ENCODE measurements at places on chromosomes 16 and 17.

- DNase-seq = no peak
Observed at GRCh38 chr17:9451934-9452333, 123.7 kb downstream of the STX8 start.

GRCh38 chr17:62713086-62713881, 85.8 kb downstream of the MRC2 start:
- DNase-seq = no peak

GRCh38 chr17:32495359-32496231, 8.8 kb downstream of the CDK5R1 start:
- peak; percentile 55 for DNase-seq

- DNase-seq = no peak
Observed at GRCh38 chr16:4796982-4797804, 2.0 kb downstream of the SMIM22 start.

- DNase-seq = no peak
Observed at GRCh38 chr17:37742116-37742761, 2.6 kb downstream of the HNF1B start.

GRCh38 chr17:49667854-49668253, 10.0 kb downstream of the SPOP start:
- DNase-seq = no peak

DNA sequence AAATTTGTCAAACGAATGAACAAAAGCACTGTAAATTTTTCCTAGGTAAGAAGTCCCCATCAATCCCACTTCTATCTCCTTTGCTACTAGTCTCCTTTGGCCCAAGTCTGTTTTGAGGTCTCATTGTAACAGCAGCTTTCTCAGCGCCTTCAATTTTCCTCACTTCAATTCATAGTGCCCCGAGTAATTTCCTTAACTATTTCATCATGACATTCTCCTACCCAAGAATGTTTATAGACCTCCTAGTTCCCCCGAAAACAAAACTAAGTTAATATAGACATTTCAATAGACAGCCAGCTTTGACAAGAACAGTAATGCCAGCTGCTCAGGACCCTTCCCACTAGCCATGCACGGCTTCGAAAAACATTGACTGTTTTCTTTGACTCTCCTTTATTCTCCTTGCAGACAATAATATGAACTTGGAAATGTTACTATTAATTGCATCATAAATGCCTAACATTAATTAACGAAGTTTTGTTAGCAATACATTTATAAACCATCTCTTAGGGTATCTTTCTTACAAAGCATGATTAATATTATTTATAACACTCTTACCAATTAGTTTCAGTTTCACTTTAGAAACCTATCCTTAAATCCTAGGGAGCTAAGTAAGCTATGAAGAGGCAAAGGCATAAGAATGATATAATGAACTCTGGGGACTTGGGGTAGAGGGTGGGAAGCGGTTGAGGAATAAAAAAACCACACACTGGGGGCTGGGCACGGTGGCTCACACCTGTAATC, 22.8 kb downstream of the GLG1 start:
- DNase-seq = no peak

- no peak for DNase-seq
Observed at GRCh38 chr16:88367560-88367959, 15.2 kb upstream of the ZNF469 start.

- no peak for DNase-seq
Observed at GRCh38 chr17:8781776-8782175, 17.4 kb downstream of the MFSD6L start.

- DNase-seq = no peak
Observed at GRCh38 chr16:53773150-53773846, 69.3 kb downstream of the FTO start.

DNA sequence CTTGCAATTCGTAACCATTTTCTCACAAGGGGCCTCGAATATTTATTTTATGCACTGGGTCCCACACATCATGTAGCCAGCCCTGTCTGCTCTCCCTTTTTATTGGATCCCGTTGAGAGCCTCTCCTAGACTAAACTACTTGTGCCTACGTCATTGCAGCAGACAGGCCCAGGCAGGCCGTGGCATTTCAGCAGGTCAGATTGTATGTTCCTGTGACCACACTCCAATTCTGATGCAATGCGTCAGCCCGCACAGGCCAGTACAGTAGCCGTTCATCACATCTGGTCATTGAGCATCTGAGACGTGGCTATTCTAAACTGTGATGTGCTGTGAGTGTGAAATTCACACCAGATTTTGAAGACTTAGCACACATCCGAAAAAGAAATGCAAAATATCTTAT, 42.2 kb downstream of the ABAT start:
- no peak for DNase-seq

- DNase-seq = no peak
Observed at GRCh38 chr17:81012574-81013447, 21.2 kb downstream of the CHMP6 start.

DNA sequence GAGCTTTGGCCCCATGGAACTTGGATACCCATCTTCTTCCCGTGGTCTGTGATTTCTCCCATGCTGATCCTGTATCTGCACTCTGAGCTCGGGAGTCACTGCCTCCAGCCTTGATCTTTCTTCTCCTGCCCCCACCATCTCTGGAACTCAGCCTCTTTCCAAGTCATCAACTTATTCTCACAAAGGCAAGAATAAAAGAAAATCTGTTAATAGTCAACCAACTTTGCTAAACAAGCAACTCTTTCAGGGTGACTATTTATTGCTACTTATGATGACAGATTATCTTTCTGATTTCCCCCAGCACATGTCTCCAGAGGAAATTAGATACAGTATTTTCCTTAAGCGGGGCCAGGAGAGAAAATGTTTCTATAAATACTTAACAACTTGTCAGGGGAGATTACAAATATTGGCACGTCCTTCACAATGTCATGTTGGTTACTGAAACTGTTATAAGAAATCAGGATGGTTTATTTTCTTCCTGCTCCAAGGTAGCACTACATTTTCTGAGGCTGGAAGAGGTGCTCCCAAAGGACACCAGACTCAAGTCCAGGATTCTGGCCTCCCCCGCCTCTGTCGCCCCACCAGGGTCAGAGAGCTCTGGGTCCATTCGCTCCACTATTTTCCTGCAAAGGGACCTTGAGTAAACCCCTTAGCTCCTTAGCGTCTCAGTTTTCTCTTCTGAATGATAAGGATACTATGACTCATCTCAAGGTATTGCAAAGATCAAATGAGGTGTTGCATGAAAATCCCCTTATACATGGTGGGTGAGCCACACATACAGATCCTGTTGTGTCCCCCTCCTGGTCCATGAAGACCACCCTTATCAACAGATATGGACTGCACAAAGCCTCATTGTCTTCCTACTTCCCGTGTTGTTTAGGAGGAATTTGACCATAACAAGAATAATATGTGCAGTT, 205.2 kb upstream of the WSCD1 start:
- DNase-seq = no peak

DNA sequence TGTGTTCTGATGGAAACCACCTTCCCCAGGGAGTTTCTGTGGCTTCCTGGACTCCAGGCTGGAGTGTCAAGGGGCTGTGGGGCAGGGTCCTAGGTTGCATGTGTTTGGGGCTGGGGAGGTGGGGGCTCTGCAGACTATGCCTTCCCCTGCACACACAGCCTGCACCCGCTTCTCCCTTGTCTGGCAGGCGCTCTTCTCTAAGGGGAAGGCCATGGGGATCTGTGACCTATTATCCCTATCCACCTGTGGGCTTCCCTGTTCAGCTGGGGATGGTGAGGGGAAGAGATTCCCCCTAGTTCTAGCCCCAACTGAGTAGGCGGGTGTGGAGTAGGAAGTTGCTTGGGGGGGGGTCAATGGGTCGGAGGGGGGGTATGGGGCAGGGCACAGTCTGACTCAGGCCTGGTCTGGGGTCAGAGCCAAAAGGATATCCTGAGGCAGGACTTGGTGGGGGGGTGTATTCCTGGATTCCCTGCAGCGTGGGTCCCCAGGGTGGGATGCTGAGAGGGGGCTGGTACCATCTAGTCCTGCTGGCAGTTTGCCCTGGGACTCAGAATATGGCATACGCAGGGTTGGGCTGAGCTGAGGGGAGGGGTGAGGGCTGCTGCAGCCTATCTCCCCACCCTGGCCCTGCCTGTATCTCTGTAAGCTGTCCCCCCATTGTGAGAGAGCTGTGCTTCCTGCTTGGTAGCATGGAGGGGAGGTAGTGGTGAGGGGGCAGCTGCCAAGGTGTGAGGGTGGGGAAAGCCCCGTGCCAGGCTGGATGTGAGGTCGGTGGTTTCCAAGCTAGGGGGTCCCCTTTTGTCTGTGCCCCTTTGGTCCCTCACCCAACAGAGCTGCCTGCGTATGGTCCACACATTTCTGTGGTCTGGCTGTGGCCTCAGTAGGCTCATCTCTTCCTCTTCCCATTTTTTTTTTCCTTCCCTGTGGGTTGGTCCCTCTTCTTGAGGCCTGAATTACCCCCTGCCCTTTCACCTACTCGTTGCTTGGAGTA, 14.7 kb downstream of the RARA start:
- no peak for DNase-seq

GRCh38 chr17:51951741-51952140, 206.8 kb downstream of the CA10 start:
- no peak for DNase-seq

Data from amygdala (tissue), 56 donors.